ENCODE measurements at places on chromosomes 13 and 19.
A peak's percentile ranks its signal among the peaks of the same experiment; 100 is the strongest.

- DNase-seq = no peak
Measured at GRCh38 chr13:44359983-44360375, 13.6 kb upstream of the SERP2 start.

- DNase-seq = peak; percentile 38
Measured at GRCh38 chr19:50658441-50659317, 9.4 kb downstream of the C19orf81 start.

DNA sequence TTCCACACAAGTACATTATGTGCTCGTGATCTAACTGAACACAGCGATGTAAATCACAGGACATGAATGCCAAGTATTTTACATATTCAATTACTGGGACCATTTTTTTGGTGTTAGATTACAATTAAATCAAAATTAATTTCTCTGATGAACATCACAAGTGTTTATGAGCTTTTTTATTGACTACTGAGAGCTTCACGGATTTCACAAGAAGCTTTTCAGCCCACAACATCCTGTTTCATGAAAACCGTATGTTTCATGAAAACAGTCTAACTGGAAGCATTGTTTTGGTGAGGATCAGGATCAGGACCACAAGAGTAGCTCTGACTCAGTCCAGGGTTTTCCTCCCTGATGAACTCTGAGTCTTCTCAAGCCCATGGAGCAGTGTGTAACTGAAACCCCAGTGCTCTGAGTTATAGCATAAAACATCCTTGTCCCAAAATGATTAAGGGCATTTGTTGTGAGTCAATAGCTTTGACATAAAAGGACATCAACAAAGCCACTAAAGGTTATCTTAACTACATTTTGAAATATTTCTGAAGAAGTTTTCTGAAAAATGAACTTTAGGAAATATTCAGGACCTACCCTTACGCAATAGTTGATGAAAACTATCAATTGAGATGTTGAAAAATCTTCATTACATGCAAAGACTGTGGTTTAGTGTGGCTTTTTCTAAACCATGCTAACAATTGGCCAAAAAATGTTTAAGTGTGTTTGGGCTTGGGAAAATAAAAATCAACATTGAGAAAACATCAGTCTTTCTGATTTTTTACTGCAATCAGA is 49.3 kb downstream of the UFM1 start:
- DNase-seq = no peak

DNA sequence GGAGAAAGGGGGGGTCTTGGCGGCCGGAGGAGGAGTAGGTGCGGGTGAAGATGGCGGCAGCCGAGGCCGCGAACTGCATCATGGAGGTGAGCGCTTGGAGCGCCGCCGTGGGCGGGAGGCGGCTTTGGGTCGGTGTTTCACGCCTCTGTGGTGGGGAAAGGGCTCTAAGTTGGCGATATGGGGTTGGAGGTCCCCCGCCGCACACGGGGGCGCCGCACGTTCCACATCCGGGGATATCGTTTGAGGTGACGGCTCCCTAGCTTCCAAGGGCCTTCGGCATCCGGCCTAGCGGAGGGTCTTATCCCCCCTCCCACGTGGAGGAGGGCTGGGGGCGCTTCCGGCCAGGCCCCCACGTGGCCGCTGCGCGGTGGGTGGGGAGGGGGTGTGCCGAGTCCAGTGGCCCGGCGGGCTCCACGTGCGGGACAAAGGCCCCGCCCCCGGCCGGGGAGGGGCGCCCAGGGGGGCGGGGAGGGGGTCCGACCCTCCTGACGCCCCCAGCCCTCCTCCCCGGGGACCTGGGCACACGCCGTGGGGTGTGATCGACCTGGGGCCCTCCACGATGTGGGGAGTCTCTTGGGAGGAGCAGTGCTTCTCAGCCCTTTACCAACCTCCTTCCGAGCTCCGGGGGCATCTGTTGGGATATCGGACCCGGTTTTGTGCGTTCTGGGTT is at the start of gene PRMT1:
PRMT1 (plus strand) TSS at position 41 of the 670 bp plus-strand sequence; CDS start at position 51, 10 bp downstream.
- no peak for DNase-seq

DNA sequence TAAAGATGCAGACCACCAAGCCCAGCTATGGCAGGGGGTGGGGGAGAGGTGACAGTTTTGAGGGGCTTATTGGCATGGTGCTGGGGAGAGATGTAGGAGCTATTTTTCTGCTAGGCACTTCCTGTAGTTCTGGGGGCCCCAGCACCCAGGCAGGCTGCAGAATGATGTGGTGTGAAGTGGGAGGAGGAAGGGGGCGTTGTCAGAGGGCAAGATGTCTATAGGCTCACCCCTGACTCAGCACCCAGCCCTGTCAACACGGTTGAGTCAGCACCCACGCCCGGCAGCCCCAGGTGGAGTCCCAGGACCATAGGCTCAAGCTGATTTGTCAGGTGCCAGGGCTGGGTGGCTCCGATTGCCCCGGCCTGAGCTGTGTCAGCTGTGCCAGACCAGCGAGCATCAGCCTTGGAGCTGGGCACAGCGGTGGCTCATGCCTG is 5.8 kb downstream of the KLF2 start:
- DNase-seq = peak; percentile 87

- DNase-seq = no peak
Measured at GRCh38 chr13:95643936-95644598, 439 bp downstream of the DZIP1 start.

DNA sequence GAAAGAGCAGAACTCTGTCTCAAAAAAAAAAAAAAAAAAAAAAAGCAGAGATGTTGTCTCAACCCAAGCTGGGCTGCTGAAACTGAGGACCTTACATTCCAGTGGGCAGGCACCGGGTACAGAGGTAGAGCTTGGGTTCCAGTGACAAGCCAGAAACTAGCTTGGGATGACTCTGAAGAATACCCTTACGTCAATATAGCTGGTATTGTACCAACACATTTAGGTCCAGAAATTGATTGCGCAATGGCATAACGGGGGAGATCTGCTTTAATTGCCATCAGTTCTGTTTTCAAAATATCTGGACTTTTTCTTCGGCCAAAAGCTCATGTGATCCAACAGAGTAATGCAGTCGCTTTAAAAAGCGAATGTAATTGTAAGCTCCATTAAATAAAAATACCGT is 103.1 kb upstream of the UBL3 start:
- no peak for DNase-seq

DNA sequence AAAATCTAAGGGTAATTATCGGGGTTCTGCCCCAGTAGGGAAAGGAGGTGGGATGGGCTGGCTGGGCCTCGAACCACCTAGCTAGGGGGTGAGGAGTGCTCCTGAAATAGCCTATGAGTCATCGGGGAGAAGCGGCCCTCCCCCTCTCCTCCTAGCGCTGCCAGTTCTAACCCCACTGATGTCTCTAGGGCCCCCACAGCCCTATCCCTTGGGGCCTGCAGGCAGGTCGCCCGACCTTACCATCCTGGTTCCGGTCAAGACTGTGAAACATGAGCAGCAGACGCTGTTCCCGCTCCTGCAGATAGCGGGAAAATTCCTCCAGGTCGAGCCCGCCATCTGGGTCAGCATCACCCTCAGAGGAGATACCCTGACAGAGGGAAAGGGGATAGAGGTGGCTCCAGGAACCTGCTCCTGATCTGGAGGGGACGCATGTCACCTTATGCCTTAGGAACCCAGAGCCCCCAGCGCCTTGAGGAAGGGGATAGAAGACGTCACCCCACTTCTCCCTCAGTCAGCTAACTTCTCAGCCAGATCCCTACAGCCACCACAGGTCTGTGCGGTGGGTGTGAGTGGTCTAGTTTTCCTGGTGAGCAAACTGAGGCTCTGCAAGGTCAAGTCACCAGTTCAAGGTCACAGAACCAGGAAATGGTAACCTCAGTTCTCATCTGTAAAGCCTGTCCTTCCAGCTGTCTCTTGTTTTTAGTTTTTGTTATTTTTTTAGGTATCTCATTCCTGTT is 1.5 kb downstream of the SLC25A23 start:
- no peak for DNase-seq

- no peak for DNase-seq
Measured at GRCh38 chr13:109738298-109738746, 48.1 kb downstream of the IRS2 start.

DNA sequence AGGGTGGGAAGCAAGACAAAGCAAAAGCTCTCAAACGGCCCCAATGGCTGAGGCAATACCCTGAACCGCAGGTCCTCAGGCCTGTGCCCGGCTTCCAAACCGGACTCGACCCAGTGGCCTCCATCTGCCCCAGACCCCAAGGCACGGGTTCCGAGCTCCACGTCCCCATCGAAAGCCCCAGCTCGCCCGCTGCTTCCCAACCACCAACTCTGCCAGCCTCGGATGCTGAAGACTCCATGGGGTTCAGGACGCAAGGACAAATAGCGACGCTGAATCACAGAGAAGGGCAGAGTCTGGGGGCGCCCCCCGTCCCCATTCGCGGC is 559 bp downstream of the POLR2E start:
- DNase-seq = no peak

DNA sequence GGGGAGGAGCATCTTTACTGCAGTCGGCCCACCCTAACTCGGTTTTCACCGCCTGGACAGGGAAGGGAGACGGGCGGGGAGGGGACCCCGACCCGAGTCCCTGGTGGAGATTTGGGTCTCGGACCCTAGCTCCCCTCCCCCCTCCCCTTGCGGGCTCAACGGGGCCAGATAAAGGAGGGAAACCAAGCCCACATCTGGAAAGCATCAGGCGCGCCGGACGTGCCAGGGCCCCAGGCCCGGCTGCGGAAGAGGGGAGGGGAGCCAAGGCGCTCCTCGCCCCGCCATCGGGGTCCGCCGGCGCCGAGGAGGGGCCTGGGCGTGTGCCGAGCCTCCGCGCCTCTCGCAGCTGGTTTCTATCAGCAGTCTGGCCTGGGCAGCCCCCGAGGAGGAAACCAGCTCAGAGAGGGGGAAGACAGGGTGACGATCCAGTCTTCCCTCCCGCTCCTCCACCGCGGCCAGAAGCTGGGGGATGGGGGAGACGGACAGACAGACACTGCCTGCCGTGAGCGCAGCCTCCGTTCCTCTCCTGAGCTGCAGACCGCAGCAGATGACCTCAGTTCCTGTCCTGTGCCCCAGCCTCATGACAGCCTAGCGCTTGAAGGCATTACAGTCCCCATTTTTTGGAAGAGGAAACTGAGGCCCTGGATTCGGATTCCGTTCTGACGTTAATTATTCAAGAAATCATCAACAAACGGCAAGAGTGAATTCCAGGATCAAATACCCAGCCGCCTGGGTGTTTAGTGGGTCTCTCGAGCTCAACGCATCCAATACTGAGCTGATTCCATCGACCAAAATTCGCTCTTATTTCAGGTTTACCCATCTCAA is 3.6 kb upstream of the GNG8 start:
- no peak for DNase-seq

- DNase-seq = no peak
Measured at GRCh38 chr19:4362101-4362828, 18.9 kb downstream of the MPND start.

GRCh38 chr13:43894438-43894837 is 14.7 kb downstream of the LACC1 start:
- DNase-seq = no peak

- DNase-seq = peak; percentile 66
Measured at GRCh38 chr19:40974633-40975037, 16.4 kb upstream of the CYP2B6 start.

- DNase-seq = no peak
Measured at GRCh38 chr19:56162258-56162657, 13.6 kb upstream of the GALP start.

DNA sequence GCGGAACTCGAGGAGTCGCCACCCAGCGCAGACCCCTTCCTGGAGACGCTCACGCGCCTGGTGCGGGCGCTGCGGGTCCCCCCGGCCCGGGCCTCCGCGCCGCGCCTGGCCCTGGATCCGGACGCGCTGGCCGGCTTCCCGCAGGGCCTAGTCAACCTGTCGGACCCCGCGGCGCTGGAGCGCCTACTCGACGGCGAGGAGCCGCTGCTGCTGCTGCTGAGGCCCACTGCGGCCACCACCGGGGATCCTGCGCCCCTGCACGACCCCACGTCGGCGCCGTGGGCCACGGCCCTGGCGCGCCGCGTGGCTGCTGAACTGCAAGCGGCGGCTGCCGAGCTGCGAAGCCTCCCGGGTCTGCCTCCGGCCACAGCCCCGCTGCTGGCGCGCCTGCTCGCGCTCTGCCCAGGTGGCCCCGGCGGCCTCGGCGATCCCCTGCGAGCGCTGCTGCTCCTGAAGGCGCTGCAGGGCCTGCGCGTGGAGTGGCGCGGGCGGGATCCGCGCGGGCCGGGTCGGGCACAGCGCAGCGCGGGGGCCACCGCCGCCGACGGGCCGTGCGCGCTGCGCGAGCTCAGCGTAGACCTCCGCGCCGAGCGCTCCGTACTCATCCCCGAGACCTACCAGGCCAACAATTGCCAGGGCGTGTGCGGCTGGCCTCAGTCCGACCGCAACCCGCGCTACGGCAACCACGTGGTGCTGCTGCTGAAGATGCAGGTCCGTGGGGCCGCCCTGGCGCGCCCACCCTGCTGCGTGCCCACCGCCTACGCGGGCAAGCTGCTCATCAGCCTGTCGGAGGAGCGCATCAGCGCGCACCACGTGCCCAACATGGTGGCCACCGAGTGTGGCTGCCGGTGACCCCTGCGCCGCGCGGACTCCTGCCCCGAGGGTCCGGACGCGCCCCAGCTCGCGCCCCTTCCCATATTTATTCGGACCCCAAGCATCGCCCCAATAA is 2.3 kb downstream of the AMH start:
- no peak for DNase-seq
